ENCODE measurements at places on chromosomes 1 and 21.

DNA sequence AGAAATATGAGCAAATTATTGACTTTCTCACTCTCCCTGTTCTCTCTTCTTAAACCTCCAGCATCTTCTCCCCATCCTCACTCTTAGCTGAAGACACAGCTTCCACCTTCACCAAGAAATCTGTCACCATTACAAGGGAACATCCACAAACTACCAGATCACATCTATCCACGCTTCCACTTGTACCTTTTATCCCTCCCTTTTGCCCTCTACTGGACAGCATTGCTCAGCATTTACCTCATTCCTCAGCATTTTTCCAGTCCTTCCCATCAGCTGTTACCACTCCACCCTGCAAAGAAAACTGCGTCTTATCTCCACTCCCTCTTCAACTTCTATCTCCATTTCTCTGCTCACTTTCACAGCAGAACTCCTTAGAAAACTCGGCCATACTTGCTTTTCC, 42.6 kb downstream of the KCNJ6 start:
- no peak for DNase-seq

DNA sequence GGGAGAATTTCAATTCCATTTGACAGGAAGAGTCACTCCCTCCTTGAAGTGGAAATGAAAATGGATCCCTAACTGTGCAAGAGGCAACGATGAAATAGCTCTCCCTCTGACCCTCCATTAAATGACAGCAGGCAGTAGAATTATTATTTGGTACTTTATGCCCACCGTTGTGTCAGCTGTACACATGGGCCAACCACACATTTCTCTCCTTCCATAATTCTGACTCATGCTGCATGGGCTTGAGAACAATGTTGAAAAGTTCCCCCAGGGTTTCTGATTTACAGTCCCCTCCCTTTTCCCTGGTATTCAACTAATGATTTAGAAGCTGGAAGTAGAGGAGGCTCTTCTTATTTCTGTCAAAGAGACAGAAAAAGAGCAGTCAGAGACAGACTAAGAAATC, 103.5 kb downstream of the RGS7 start:
- no peak for DNase-seq

GRCh38 chr1:50996083-50996482, 26.0 kb downstream of the CDKN2C start:
- no peak for DNase-seq

DNA sequence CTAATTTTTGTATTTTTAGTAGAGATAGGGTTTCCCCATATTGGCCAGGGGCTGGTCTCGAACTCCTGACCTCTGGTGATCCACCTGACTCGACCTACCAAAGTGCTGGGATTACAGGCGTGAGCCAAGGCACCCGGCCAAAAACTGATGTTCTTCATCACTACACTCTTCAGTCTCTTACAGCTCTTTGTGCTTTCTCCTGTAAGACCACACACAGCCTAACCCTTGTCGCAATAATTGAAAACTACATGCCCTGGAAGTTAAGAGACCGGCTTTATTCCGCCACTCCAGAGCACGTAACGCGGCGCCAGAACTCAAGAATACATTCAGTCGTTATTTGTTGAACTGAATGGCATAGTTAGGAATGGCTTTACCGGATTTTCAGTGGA, 552 bp downstream of the GPATCH4 start:
- DNase-seq, result no peak

- DNase-seq, result no peak
Observed at GRCh38 chr1:34167389-34167788, 2.4 kb upstream of the CSMD2 start.

GRCh38 chr1:21636029-21636428, 33.1 kb downstream of the RAP1GAP start:
- no peak for DNase-seq

- peak; percentile 18 for DNase-seq
Observed at GRCh38 chr1:55640708-55641473, 425.7 kb upstream of the USP24 start.

DNA sequence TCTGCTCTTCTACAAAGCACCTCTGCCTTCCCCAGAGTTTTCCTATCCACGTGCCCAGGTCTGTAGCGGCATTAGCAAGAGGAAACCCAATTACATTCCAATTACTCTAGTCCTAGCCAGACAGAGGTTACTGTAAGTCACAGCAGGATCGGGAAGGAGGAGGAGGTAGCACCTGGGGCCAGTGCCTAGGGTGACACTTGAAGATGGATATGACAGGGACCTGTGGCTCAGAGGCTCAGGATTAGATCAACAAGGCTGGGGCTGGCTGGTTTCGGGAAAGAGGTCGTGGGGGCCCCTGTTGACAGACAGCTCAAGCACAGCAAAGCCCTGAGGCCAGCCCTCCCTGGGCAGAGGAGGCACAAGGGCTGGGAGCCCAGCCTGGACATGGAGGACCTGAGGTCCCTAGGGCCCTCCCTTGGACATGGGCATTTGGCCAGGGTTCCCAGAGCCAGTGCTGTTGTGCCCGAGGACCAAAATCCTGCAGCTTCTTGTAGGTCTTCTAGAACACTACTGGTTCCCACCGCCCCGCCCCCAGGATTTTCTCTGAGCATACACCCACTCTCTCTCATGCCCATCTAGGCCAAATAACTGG, 3.0 kb upstream of the HCRTR1 start:
- DNase-seq, result no peak

Data from activated T-cell treated with anti-CD3 and anti-CD28 coated beads, Interleukin-2, amount 50 U/mL, for 48 hours (primary cell).